Stimulated activated memory B cell treated with anti-CD40 and anti-IgM and Interleukin-4, amounts not matched to agents 10 μg/mL and 1 μg/mL and 100 μg/mL, for 72 hours (primary cell): ENCODE measurements at places on chromosomes 3 and 15.

DNA sequence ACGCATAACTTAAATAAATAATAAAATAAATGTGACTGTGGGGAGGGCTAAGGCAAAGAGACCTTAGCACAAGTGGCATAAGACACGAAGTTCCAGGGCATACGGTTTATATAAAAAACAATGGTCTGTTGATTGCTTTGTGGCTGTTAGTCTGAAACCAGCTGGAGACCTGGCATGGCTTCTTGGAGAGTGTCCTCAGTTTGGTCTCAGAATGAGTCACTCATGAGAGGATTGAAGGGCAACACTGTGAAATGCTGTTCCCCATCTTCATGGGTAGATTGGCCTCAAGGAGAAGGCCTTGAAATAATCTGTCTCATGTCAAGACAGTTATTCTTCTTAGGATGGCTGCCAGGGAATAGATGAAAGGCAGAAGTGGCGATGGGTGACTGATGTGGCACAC, 62.2 kb downstream of the SOX2 start:
- ATAC-seq: no peak

- ATAC-seq: peak; percentile 98
These were observed 189.3 kb downstream of the NFKBIZ start for GRCh38 chr3:102038477-102039142.

DNA sequence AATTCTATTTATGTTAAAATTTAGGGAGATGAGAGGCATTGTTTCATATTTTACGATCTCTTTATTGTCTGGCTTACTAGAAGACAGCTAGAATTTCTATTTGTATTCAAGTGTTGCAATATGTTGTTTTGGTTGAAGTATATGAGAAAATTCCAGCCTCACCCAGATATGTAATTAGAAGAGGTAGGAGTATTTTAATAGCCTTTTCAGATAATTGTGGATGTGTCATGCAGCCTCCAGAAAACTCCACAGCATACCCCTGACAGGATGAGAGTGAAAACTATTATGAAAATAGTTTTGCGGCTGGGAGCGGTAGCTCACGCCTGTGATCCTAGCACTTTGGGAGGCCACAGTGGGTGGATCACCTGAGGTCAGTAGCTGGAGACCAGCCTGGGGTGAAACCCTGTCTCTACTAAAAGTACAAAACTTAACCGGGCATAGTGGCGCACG, 21.5 kb upstream of the USP3 start:
- ATAC-seq: no peak

GRCh38 chr15:44719293-44719999, 8.1 kb downstream of the B2M start:
- ATAC-seq: peak; percentile 81

DNA sequence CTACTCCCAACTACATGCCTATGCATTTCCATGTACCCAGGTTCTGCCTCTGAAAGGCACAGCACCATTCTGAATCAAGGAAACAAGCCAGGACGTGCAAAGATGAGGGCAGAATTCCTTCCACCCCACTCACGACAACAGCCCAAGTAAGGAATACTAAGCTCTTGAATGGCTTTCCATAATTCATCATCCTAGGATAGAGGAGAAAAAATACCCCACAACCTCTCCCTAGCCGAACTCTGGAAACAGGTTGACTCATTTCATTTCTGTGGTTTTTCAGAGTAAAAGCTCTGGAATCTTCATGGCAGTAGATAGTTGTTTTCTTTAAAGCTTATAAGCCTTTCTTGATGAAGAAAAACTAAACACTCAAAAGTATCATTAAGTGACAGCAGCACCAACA, 77.8 kb downstream of the PDZRN3 start:
- no peak for ATAC-seq

DNA sequence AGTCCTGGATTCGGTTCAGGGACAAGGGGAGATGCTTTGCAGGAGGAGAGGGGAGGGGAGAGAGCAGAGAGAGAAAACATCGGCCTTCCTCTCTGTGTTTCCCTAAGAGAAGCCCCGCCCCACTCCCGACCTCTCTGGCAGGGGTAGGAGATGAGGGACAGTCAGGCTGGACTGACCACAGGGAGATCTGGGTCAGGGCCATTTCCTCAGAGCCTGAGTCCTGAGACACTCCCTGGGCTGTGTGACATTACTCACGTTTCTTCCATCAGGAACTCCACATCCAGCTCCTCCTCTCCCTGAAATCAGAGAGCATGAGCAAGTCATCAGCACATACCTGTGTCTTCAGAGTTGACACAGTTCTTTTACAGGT, 9.1 kb downstream of the PLA2G4D start:
- ATAC-seq: no peak

- no peak for ATAC-seq
These were observed 6.7 kb downstream of the KBTBD13 start for GRCh38 chr15:65083262-65083701.

DNA sequence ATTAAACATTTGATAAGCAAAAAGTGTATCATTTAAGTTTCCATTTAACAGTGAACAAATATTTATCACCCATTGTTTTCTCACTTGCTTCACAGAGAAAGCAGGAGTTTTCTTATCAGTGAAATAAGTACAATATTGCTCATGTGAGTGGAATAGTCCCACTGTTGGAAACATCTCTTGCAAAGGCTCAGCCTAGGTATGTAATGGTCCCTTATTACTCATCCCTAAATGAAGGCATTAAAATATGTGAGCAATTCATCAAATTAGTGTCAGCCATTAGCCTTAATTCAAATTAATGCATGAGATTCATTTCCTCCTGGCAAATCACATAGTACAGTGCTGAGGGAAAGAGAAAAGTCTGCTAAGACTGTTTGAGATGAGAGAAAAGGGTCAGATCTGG, 9.6 kb upstream of the FMN1 start:
- no peak for ATAC-seq
